Mesothelial cell of epicardium (in vitro differentiated cells): ENCODE measurements at places on chromosomes 7 and 10.

GRCh38 chr10:119758448-119759195 is 32.8 kb downstream of the INPP5F start:
- no peak overlapping the region for H3K4me3 ChIP-seq
- peak overlapping the region; percentile 11 for H3K27ac ChIP-seq
- H3K27me3 ChIP-seq, result no peaks in the 10 kb centered on the region

- no peak for DNase-seq
- no peak overlapping the region for H3K4me3 ChIP-seq
- H3K27me3 ChIP-seq, result no peaks in the 10 kb centered on the region
- H3K27ac ChIP-seq, result no peak overlapping the region
- peaks cover 11% of the 10 kb centered on the region for H3K36me3 ChIP-seq
These were observed 351.5 kb downstream of the TYW1 start for GRCh38 chr7:67348171-67348570.

- no peaks in the 10 kb centered on the region for H3K27me3 ChIP-seq
- H3K4me3 ChIP-seq, result no peak overlapping the region
- DNase-seq, result no peak
- no peak overlapping the region for H3K27ac ChIP-seq
- H3K36me3 ChIP-seq, result no peaks in the 10 kb centered on the region
These were observed 167.2 kb downstream of the RAMP3 start for GRCh38 chr7:45324683-45325237.

DNA sequence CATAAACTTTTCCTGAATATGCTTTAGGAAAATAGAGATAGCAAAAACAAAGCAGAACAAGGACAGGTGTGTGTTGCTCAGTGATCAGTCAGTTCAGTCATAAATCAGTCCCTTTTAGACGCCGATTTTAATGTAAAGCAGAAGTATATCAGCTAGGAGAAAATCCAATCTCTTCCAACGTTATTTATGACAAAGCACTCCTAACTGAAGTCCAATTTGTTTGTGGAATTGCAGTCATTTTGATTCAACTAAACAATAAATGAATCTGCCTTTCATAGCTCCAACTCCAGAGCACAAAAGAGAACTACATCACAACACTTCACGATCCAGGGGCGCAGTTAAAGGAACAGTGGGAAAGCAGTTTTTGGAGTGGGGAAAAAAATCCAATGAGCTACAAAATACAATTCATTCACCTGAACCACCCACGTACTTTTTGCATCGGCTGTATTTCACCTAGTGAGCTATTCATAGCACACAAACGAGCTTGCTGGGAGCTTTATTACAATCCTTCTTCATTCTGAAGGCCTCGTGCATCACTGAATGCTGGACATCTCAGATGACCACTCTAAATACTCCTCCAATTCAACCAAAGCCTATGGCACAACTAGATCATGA is 151.3 kb downstream of the LRRN3 start:
- DNase-seq, result no peak
- peak overlapping the region; percentile 4 for H3K27ac ChIP-seq
- H3K4me3 ChIP-seq, result no peak overlapping the region
- no peaks in the 10 kb centered on the region for H3K36me3 ChIP-seq
- peaks cover 20% of the 10 kb centered on the region for H3K4me1 ChIP-seq

DNA sequence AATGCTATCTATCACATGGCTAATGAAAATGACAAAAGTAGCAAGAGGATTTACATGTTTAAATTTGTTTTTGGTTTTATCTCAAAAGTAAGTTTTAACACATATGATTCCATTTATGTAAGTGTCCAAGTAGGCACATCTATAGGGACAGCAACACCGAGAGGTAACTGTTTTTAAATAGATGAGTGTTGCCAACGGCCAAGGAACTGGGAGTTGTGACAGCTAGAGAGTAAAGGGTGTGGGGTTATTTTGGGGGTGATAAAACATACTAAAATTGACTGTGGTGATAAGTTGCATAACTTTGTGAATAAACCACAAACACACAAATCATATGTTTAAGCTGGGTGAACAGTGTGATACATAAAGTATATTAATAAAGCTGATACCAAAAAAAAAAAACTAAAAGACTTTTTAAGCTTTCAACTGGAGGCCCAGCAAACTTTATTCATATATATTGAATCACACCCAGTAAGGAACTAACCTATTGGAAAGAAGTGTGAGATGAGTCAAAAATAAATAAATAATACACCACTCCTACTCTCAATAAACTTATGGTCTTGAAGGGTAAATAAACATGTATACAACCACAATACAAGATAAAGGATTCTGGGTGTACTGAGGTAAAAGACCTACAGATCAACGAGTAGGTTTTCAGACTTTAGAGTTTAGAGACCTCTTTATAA is 33.0 kb downstream of the LRRC72 start:
- H3K4me3 ChIP-seq, result no peak overlapping the region
- no peaks in the 10 kb centered on the region for H3K36me3 ChIP-seq
- no peak overlapping the region for H3K27ac ChIP-seq
- H3K27me3 ChIP-seq, result no peaks in the 10 kb centered on the region
- DNase-seq, result no peak
